Naive B cell (primary cell): ENCODE measurements at places on chromosomes 2 and 18. TPM values are rescaled to one million over a fixed set of nuclear protein-coding genes. Genes with fewer than 3 reads are reported as not detected.

DNA sequence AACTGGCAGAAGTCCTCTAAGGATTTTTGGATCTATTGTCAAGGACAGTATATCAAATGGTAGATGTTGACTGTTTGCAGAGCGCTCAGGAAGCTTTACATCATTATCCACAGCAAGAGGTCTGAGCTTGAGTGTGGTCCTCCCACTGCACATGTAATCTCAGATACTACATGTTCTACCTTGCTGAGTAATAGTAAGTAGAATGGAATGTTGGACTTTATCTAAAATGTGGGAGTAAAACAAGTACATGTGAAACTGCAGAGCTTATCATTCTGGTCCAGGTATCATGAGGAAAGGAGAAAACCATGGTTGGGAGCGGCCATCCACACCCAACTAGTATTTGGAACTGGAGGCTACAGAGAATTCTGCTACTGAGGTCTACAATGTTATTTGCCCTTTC, 19.3 kb upstream of the CD28 start:
- no peak for DNase-seq

GRCh38 chr2:14530506-14530905, 102.0 kb upstream of the LRATD1 start:
- no peak for DNase-seq

- no peak for DNase-seq
Observed at GRCh38 chr2:179876266-179876665, 14.9 kb upstream of the ZNF385B start.

- no peak for DNase-seq
Observed at GRCh38 chr2:52934323-52934898, 833.2 kb upstream of the CHAC2 start.

LINC00305 gene
- polyA plus RNA-seq: not detected

- no peak for DNase-seq
Observed at GRCh38 chr2:14816069-14817060, 183.8 kb downstream of the LRATD1 start.

GPR55 gene
- 0.12 TPM for polyA plus RNA-seq

GRCh38 chr2:101047774-101048173, 45.7 kb downstream of the RPL31 start:
- no peak for DNase-seq

DNA sequence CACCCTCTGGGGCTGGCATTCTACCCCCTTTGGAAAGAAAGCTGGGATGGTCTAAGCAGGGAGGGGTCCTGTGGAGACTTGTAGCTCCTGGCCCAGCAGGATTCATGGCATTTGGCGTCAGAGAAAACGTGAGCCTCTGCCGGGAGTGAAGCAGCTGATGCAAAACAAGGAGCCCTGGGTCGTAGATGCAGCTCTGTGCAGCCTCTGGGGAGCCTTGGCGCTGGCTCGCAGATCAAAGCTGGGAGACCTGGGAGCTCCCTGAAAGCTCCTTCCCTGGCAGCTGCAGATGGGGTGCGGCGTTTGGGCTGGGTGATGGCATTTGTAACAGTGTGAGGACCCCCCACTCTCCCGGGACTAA, 148.3 kb downstream of the KLHL29 start:
- no peak for DNase-seq

DNA sequence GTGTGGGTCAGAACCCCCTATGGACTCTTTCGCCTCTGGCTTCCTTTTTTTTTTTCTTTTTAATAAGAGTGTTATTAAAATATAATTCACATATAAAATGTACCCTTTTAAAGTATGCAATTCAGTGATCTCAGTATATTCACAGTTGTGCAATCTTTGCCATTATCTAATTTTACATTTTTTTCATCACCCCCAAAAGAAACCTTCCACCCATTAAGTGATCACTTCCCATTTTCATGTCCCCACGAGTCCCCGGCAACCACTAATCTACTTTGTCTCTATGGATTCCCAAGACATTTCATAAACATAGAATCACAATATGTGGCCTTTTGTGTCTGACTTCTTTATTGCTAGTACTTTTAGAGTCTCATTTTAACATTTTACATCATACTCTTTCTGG, 38.7 kb upstream of the ANXA4 start:
- peak; percentile 48 for DNase-seq
